ENCODE measurements at places on chromosomes 5 and 9. TPM values are rescaled to one million over a fixed set of nuclear protein-coding genes. Genes with fewer than 3 reads are reported as not detected.

GRCh38 chr5:68818057-68818695, 275.6 kb upstream of the SLC30A5 start:
- no peaks in the 10 kb centered on the region for H3K36me3 ChIP-seq
- no peak overlapping the region for H3K4me3 ChIP-seq
- no peak overlapping the region for H3K27ac ChIP-seq
- no peak for DNase-seq
- peaks cover 6% of the 10 kb centered on the region for H3K27me3 ChIP-seq

GRCh38 chr5:136892000-136892399, 526.7 kb upstream of the TRPC7 start:
- H3K27me3 ChIP-seq, result peaks cover 3% of the 10 kb centered on the region
- no peak overlapping the region for H3K4me3 ChIP-seq
- DNase-seq, result no peak
- H3K4me1 ChIP-seq, result no peaks in the 10 kb centered on the region
- H3K36me3 ChIP-seq, result no peaks in the 10 kb centered on the region

- H3K27me3 ChIP-seq, result no peaks in the 10 kb centered on the region
- no peak for DNase-seq
- H3K4me3 ChIP-seq, result no peak overlapping the region
- H3K36me3 ChIP-seq, result no peaks in the 10 kb centered on the region
- peaks cover 85% of the 10 kb centered on the region for H3K4me1 ChIP-seq
- H3K27ac ChIP-seq, result no peak overlapping the region
Measured at GRCh38 chr5:81019748-81020147, 59.6 kb downstream of the RASGRF2 start.

KIF24 gene
- 5.9 TPM for total RNA-seq

- peaks cover 11% of the 10 kb centered on the region for H3K4me1 ChIP-seq
- no peaks in the 10 kb centered on the region for H3K36me3 ChIP-seq
- DNase-seq, result no peak
- H3K4me3 ChIP-seq, result no peak overlapping the region
Measured at GRCh38 chr9:134852906-134853654, 27.5 kb upstream of the FCN2 start.

DNA sequence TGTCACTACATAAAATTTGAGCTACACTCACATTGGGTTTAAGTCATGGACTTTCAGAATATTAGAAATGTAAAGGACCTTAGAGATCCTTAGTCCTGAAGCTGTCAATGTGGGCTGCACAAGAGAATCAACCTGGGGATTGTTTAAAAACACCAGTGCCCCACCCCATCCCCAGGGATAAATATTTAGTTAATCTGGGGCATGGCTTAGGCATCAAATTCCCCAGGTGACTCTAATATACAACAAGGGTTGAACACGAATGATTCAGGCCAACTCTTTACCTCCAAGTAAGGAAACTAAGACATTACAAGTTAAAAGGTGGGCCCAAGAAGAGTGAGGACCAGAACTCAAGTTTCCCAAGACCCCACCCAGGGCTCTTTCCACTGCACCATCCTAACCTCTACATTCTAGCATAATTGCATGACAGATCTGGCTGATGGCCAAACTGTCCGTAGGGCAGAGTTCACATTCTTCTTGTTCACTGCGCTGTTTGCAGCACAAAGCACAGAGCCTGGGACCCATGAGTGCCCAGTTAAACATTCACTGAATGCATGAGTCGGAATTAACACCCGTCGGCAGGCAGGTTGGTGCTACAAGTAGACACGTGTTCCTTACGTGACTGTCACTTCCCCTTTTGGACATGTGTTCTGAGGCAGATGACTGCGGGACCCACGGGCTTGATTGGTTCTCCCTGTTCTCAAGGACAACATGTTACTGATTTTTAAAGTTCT, 25.2 kb downstream of the CYFIP2 start:
- no peaks in the 10 kb centered on the region for H3K27me3 ChIP-seq
- peak overlapping the region; percentile 70 for H3K27ac ChIP-seq
- H3K4me1 ChIP-seq, result peaks cover 66% of the 10 kb centered on the region
- peaks cover 81% of the 10 kb centered on the region for H3K36me3 ChIP-seq
- H3K4me3 ChIP-seq, result no peak overlapping the region

CDKN2B-AS1 gene
- 0.23 TPM for total RNA-seq

TRIM36 gene
- total RNA-seq, result 0.11 TPM

DNA sequence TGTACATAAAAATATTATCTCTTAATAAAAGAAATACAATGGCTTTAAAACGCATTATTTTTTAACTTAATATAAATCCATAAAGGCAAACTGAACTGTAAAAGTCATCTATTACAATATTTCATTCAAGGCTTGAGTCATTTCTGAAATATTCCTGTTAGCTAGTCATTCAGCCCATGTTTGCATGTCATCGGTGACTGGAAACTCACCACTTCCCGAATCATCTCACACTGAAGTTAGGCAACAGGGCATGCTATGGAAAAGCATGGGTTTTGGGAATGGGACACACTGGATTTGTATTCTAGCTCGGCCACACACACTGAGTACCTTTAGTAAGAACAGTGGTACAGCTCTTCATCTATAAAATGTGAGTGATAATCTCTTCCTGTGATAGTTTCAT, 691.1 kb upstream of the C9orf72 start:
- H3K27me3 ChIP-seq, result no peaks in the 10 kb centered on the region
- no peaks in the 10 kb centered on the region for H3K4me1 ChIP-seq
- no peak for DNase-seq
- no peak overlapping the region for H3K27ac ChIP-seq
- H3K4me3 ChIP-seq, result no peak overlapping the region

- no peak overlapping the region for H3K4me3 ChIP-seq
- peaks cover 10% of the 10 kb centered on the region for H3K4me1 ChIP-seq
- H3K27ac ChIP-seq, result no peak overlapping the region
- DNase-seq, result no peak
Measured at GRCh38 chr5:107541400-107541799, 129.3 kb downstream of the EFNA5 start.

SARDH gene
- 8.2 TPM for total RNA-seq

PCDHB8 gene
- not detected for total RNA-seq

IRX2 gene
- not detected for total RNA-seq

DNA sequence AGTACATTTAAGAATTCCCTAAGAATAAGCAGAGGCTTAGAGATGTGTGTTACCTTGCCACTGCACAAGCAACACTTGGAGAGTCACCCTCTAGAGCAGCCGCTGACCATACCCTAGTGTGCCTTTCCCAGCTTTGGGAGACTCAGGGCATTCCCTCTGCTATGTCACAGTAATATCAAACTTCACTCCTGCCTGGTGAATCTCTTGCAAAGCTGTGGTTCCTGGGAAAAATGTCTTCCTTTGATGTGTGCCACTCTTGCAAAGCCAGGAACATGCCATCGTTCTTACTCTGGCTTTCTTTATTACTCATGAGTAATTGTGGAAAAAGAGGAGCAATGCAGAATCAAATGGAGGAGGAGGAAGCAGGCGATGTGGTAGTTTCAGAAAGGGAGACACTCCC, 173.2 kb downstream of the CCDC192 start:
- DNase-seq, result no peak
- H3K4me1 ChIP-seq, result no peaks in the 10 kb centered on the region
- no peak overlapping the region for H3K27ac ChIP-seq
- H3K4me3 ChIP-seq, result no peak overlapping the region
- no peaks in the 10 kb centered on the region for H3K27me3 ChIP-seq
- no peaks in the 10 kb centered on the region for H3K36me3 ChIP-seq

DNA sequence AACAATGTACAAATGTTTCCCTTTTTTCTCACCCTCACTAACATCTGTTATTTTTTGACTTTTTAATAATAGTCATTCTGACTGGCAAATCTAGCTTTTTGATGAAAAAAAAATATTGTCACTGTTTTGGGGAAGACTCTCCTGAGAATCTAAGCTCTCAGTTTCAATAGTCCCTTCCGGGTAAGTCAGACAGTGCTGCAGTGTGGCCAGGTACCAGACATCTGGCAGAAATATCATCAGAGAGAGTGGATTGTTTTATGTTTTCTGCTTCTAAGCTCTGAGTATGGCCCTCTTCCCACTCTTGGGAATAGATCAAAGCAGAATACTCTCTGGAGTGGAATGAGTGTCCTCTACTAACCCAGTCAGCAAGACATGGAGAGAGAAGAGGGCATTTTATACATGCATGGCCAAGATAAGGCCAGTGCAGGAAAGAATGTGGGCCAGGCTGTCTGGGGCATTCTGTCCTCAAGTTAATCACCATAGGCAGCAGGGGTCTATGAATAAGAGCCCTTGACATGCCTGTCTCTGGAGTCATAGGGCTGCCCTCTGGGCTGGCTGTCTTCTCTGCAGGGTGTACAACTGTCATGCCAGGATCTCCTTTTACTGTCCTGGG, 38.5 kb upstream of the OR2S2 start:
- no peaks in the 10 kb centered on the region for H3K4me1 ChIP-seq
- no peak for DNase-seq
- no peak overlapping the region for H3K4me3 ChIP-seq
- H3K36me3 ChIP-seq, result no peaks in the 10 kb centered on the region
- H3K27me3 ChIP-seq, result peaks cover 19% of the 10 kb centered on the region
- H3K27ac ChIP-seq, result no peak overlapping the region

GRCh38 chr5:53029608-53030007, 40.5 kb downstream of the ITGA2 start:
- DNase-seq, result no peak
- peak overlapping the region; percentile 2 for H3K27ac ChIP-seq
- H3K4me1 ChIP-seq, result peaks cover 38% of the 10 kb centered on the region

ERAP2 gene
- 60.7 TPM for total RNA-seq

GRCh38 chr5:149325166-149325735, 20.0 kb upstream of the GRPEL2 start:
- no peaks in the 10 kb centered on the region for H3K27me3 ChIP-seq
- no peaks in the 10 kb centered on the region for H3K4me1 ChIP-seq
- H3K36me3 ChIP-seq, result no peaks in the 10 kb centered on the region
- H3K4me3 ChIP-seq, result no peak overlapping the region
- DNase-seq, result no peak

DNA sequence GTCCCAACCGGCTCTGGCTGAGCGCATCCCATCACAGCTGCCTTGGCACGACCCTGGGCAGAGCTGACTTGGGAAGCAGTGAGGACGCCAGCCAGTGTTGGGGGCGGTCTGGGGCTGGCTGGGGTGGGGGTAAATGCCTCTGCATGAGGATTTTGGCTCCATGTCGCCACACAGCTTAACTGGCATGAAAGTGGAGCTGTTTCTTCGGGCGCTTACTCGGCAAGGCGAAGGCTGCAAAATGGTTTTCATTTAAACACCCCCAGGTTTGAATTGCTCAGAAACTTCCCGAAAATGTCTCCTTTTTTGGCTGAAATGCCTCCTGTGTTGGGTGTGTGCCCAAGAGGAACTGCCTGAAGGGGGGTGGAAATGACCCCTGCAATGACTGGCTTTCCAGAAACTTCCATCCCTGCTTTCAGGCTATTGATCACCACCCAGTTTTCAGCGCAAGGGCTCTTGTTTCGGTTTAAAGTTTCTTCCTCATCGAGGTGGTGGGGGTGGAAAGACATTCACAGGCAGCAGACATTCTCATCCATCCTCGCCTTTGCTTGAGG, 38.3 kb downstream of the PTGES start:
- peaks cover 17% of the 10 kb centered on the region for H3K4me1 ChIP-seq
- peaks cover 5% of the 10 kb centered on the region for H3K27me3 ChIP-seq
- no peak overlapping the region for H3K4me3 ChIP-seq
- DNase-seq, result no peak

DNA sequence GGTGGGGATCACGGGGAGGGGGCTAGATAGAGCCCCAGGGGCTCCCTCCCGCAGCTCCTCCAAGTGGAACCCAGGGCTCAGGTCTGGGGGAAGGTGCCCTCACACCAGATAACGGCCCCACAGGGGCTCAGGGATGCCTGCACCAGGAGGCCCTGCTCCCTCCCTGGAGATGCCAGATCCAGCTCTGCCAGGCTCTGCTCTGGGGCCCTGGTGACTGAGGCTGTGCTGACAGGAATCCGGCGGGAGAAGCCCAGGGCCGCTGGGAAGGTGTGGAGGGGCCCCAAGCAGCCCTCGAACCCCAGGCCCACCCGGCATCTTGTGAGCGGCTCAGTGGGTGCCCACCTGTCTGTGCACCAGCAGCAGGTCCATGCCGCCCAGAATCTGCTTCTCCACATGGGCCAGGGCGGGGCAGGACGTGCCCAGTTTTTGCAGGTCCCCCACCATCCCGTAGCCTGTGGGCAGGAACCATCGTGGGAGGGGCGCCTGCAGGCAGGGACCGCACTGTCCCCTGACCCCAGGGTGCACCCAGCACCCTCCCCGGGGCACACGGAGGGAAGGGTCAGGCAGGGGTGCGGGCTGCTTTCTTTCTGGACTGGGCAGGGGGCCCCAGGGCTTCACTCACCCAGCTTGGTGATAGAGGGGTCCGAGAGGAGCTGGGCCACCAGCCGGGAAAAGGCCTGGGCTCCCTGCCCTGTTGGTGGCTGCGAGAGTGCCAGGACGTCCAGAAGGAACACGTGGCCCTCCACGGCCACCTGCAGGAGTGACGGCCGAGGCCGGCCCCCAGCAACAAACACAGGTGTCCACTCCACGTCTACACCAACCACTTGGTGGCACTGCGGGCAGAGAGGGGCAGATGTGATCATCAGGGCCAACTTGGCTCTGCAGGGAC, 48.9 kb upstream of the NRARP start:
- no peak for DNase-seq
- H3K36me3 ChIP-seq, result peaks cover 3% of the 10 kb centered on the region
- no peaks in the 10 kb centered on the region for H3K27me3 ChIP-seq
- no peak overlapping the region for H3K4me3 ChIP-seq
- no peaks in the 10 kb centered on the region for H3K4me1 ChIP-seq

- H3K4me1 ChIP-seq, result no peaks in the 10 kb centered on the region
- H3K36me3 ChIP-seq, result no peaks in the 10 kb centered on the region
- no peak overlapping the region for H3K4me3 ChIP-seq
- H3K27me3 ChIP-seq, result no peaks in the 10 kb centered on the region
Measured at GRCh38 chr5:104793031-104793754, 1230.6 kb upstream of the NUDT12 start.

- no peak overlapping the region for H3K4me3 ChIP-seq
- no peak overlapping the region for H3K27ac ChIP-seq
- no peaks in the 10 kb centered on the region for H3K4me1 ChIP-seq
- H3K36me3 ChIP-seq, result no peaks in the 10 kb centered on the region
- H3K27me3 ChIP-seq, result peaks cover 7% of the 10 kb centered on the region
Measured at GRCh38 chr9:81591791-81592190, 97.6 kb downstream of the TLE1 start.

GRCh38 chr5:99449786-99450185, 521.0 kb upstream of the CHD1 start:
- H3K4me1 ChIP-seq, result no peaks in the 10 kb centered on the region
- H3K36me3 ChIP-seq, result no peaks in the 10 kb centered on the region
- no peak overlapping the region for H3K4me3 ChIP-seq
- DNase-seq, result no peak
- H3K27ac ChIP-seq, result no peak overlapping the region

DNA sequence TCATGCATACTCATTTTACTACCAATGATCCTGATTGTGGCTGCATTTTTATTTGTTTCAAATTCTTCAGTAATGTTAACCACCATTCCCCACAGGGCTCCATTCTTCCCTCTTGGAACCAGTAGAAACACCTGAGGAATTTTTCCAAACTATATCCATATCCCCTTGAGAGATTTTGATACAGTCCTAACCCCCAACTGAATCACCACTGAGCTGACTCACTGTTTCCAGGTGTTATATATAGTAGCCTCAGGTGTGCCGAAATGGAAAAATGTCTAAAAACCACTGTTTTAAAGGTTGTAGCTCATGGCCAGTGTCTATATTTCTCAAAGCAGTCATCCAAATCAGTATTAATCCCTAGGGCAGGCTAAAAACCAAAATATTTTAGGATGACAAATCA, 85.2 kb downstream of the MRPS27 start:
- peaks cover 64% of the 10 kb centered on the region for H3K36me3 ChIP-seq
- peaks cover 40% of the 10 kb centered on the region for H3K4me1 ChIP-seq
- no peaks in the 10 kb centered on the region for H3K27me3 ChIP-seq
- peak; percentile 18 for DNase-seq
